NCI-H510A treated with DMSO at 0.1 percent for 48 hours (cell line): ENCODE measurements at places on chromosomes 6 and 20.
A peak's percentile ranks its signal among the peaks of the same experiment; 100 is the strongest.

GRCh38 chr20:20734475-20734948 lies 22.1 kb upstream of the RALGAPA2 start:
- DNase-seq = peak; percentile 19

DNA sequence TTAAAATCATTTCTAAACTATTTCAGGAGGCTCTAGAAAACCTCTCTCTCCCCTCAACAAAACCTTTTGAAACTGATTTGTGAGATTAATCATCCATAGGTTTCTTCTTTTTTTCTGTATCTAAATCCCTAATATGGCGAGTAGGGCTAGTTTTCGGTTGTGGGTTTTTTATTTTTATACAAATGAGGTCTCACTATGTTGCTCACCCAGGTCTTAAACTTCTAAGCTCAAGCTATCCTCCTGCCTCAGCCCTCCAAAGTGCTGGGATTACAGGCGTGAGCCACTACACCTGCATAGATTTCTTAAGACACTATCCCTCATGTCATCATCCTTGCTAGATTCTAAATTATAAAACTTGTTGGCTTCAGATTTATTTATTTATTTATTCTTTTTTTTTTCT lies 43.9 kb downstream of the ORC3 start:
- no peak for DNase-seq

GRCh38 chr6:108578595-108579327 lies 18.0 kb downstream of the FOXO3 start:
- DNase-seq = no peak

GRCh38 chr6:35090734-35091133 lies 50.4 kb downstream of the TCP11 start:
- no peak for DNase-seq

DNA sequence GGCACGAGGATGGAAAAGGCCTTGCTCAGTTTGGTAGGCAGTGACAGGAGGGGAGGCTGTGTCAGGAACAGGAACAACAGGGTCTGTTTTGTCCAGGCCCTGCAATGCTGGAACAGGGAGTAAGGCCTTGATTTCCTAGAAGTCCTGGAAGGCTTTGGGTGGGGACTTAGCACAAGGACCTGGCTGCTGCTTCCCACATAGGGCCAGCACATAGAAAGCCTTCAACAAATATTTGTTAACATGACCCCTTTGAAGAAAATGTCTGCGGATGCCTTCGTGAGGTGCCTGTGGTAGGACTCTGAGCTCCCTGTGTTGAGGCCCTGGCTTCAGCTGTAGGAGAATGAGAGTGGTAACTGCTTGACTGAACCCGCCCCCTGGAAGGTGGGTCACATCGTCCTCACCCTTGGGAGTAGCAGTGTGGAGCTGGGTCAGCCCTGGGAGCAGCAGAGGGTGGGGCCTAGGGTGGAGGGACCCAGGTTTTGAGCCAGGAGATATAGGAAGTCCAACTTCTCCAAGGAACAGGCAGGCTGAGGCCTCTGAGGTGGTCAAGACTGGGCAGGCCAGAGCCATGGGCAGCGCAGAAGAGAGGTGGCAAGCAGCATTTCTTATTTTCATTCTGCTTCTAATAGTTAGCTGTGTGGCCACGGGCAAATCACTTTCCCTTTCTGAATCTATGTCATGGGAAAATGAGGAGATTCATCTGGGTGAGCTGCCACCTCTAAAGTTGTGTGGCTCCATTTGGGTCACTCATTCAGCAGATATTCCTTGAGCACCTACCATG lies 50.0 kb downstream of the CNBD2 start:
- DNase-seq = no peak

- DNase-seq = no peak
These were observed 304.2 kb upstream of the RNF217 start for GRCh38 chr6:124658053-124658452.

- peak; percentile 66 for DNase-seq
These were observed 214.3 kb upstream of the MARCKS start for GRCh38 chr6:113642714-113643406.

DNA sequence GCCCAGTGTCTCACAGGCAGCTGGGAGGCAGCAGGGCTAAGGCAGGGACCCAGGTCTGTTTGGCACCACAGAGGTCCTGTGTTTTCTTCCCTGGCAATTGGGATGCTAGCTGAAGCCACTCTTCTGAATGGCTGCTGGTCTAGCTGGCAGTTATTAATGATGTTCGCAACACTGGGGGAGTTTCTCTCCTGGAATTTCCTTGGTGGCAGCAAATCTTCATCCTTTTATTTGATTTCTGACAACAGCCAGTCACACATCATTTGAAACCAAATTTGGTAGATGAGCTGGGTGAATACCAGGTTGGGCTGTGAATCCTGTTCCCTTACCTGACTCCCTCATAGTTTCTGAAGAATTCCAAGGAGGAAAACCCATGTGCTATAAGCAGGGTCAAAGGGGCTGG lies 40.8 kb upstream of the SLC4A11 start:
- no peak for DNase-seq

DNA sequence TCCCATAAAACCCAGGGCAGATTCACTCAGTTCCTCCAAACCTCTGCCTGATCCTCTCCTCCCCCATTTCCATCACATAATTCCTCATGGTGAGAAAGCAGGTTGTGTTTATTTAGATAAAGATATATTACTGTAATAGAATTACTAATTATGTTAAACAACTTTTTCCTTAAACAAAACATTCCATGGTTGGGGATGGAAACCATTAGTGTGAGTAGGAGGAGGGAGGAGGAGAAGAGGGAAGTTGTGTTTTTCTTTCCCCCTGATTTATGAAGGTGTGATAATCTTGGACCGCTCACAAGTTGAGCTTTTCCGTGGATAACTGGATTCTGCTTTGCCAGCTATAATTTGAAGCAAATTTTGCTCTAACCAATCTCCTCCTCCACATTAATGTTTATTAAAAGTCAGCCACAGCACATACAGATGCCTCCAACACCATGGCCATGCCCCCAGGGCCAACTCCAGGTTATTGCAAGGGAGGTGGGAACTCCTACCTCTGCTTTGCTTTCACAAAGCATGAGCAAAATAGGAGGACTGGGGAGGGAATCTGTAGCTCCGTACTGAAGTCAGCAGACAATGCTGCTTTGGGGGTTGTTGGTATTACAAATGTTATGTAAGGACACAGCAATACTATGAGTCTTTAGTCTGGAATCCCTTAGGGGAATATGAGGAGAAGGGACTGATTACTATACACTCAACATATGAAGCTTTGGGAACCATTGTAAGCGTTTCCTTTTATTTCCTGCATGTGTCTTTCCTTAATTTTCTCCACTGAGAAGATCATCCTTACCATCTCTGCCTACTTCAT lies 542.0 kb downstream of the DHX35 start:
- no peak for DNase-seq

DNA sequence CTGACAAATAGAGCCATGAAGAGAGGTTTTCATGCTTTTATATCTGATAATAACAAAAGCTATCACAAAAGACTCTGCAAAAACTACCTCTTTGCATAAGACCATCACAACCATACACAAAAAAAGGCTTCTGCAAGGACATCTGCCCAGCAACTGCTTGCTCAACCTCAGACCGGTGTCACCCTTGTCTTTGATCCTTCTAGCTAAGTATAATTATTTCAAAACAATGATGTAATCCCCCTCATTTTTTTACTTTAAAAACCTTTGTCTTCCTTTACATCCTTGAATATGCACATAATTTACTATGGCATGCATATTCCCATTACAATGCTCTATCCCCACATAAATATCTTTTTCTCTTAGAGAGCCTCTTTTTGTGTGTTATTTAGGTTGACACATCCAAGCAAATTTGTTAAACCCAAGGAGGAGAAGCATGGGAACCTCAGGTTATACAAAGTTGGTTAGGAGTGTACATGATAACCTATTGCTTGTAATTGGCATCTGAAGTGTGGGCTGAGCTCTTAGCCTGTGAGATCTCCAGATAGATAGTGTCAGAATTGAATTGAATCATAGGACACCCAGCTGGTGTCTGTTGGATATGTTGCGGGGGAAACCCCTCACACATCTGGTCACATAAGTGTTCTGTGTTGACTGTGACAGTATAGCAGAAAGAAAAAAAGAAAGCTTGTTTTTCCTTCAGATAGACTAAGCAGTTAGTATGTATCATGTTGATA lies 20.7 kb upstream of the CGA start:
- DNase-seq = no peak

- DNase-seq = no peak
These were observed 1108.2 kb upstream of the GJE1 start for GRCh38 chr6:141024526-141024925.

GRCh38 chr6:163386329-163386908 lies 28.1 kb upstream of the QKI start:
- no peak for DNase-seq

- DNase-seq = no peak
These were observed 269.6 kb downstream of the KHDC1L start for GRCh38 chr6:72955666-72956065.

- no peak for DNase-seq
These were observed 21.4 kb downstream of the JARID2 start for GRCh38 chr6:15267221-15267620.

GRCh38 chr6:56156643-56157042 lies 90.7 kb downstream of the COL21A1 start:
- no peak for DNase-seq

GRCh38 chr6:136250686-136251008 lies 536 bp upstream of the MTFR2 start:
- DNase-seq = peak; percentile 37

GRCh38 chr6:12844284-12845223 lies 128.0 kb downstream of the PHACTR1 start:
- peak; percentile 3 for DNase-seq

- peak; percentile 78 for DNase-seq
These were observed 654.5 kb upstream of the PTCHD4 start for GRCh38 chr6:48765352-48765961.

DNA sequence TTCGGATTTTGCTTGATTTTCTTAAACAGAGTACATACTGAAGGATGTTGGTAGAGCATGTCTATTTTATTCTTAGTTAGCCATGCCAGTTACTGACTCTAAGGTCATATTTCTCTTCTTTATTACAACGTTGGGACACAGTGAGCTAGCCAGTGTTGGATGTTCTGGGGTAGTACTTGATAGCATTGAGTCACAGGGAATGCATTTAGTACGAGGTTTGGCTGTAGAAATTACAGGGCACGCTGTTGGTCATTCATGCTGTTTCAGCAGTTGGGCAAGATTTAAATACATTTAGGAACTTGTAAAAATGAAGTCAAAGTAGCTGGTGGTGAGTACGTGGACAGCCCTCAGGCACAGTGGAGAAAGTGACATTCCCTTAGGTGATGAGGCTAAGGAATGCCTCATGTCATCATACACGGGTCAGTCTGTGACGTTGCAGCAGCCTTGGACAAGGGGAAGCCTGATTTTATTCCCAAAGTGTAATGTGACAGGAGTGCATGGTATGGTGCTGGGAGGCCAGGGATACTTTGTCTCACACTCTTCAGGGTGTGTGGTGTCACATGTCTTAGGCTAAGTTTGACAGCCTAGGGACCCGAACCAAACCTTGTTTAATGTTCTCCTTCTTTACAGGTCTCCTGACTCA lies 57.7 kb upstream of the SLC22A1 start:
- no peak for DNase-seq

GRCh38 chr20:59515013-59515905 lies 89.1 kb upstream of the PHACTR3 start:
- DNase-seq = peak; percentile 1

- DNase-seq = peak; percentile 99
These were observed at the start of gene INSM1 for GRCh38 chr20:20367575-20368417. Gene INSM1 (plus strand): TSS chr20:20368104. CDS start chr20:20368268, 164 bp downstream.
